ENCODE measurements at places on chromosomes 3 and 15. TPM values are rescaled to one million over a fixed set of nuclear protein-coding genes. Genes with fewer than 3 reads are reported as not detected.

DCLK3 gene
- 1.2 TPM for total RNA-seq

SLC28A2 gene
- not detected for total RNA-seq

SH3GL3 gene
- total RNA-seq: not detected

TICRR gene
- total RNA-seq: 0.04 TPM

SETMAR gene
- 14.8 TPM for total RNA-seq

NLGN1 gene
- total RNA-seq: 0.54 TPM

CCR3 gene
- total RNA-seq: 0.62 TPM

TMOD2 gene
- 2.1 TPM for total RNA-seq

CNTN4 gene
- 0.42 TPM for total RNA-seq

LRRC2 gene
- 65.1 TPM for total RNA-seq

NPAP1 gene
- total RNA-seq: not detected

INKA1 gene
- total RNA-seq: 2.2 TPM

INSYN1 gene
- 6.6 TPM for total RNA-seq

SCN11A gene
- total RNA-seq: not detected

LYZL4 gene
- total RNA-seq: not detected

ATP2C1 gene
- 28.7 TPM for total RNA-seq

GOLGA8N gene
- 2.3 TPM for total RNA-seq

SNRK gene
- total RNA-seq: 23.2 TPM

LSG1 gene
- 37.5 TPM for total RNA-seq

CCNB2 gene
- total RNA-seq: 0.18 TPM

TMEM212 gene
- total RNA-seq: not detected

ATP13A5 gene
- total RNA-seq: not detected

GABRB3 gene
- total RNA-seq: 0.60 TPM

GOLGA8G gene
- not detected for total RNA-seq

MCF2L2 gene
- total RNA-seq: 0.57 TPM

FETUB gene
- not detected for total RNA-seq

DAPK2 gene
- 65.6 TPM for total RNA-seq

FBXW12 gene
- not detected for total RNA-seq

CLRN1 gene
- not detected for total RNA-seq

FHIT gene
- total RNA-seq: 10.4 TPM

TGM5 gene
- not detected for total RNA-seq

SLC38A3 gene
- 7.5 TPM for total RNA-seq
